ENCODE measurements at places on chromosomes 3 and 15.

GRCh38 chr3:154334973-154335420, 10.7 kb upstream of the DHX36 start:
- no peak for DNase-seq

DNA sequence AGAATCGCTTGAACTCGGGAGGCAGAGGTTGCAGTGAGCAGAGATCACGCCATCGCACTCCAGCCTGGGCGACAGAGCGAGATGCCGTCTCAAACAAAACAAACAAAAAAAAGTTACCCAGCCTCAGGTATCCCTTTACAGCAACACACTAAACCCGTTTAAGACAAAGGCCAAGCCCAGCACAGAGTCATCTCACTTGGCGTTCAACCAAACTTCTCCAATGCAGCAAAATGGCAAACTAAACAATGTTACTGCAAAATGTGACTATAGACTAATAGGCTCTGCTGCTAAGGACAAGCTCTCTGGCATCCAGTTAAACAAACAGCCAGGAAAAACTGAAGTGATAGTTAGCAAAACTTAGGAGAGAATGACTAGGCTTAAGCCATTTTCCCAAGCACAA, 6.4 kb upstream of the FAM219B start:
- no peak for DNase-seq

DNA sequence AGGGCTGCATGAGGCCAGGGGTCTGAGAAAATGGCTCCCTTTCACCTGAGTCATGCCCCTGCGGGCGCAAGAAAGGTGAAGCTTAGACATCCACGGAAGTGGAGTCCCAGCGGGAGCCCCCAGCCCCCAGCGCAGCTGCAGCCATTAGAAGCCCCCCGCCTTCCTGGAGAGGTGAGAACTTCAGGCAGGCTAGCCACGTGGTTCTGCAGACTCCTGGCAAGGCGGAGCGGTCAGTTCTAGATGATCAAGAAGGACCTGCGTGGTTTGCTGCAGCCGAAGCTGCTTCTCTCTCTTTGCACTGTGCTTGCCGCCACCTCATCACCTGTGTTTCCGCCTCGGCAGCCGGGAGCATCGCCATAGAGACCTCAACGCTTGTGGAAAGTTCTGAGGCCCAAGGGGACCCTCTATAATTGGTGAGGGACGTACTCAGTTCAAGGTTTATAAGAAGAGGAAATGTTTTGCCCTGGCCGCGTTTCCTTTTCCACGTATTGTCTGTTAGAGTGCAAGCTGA, 15.8 kb upstream of the KCNMB3 start:
- DNase-seq, result no peak

GRCh38 chr3:89889386-89889785, 782.0 kb downstream of the EPHA3 start:
- DNase-seq, result no peak
